ENCODE measurements at places on chromosomes 1 and 21.

- DNase-seq, result no peak
Observed at GRCh38 chr1:29330856-29331255, 94.5 kb downstream of the PTPRU start.

GRCh38 chr1:231190456-231190855 is 28.6 kb downstream of the TRIM67 start:
- no peak for DNase-seq

- no peak for DNase-seq
Observed at GRCh38 chr1:11204396-11205190, 15.4 kb downstream of the ANGPTL7 start.

GRCh38 chr1:162397039-162397448 is 14.9 kb downstream of the SH2D1B start:
- DNase-seq, result no peak

DNA sequence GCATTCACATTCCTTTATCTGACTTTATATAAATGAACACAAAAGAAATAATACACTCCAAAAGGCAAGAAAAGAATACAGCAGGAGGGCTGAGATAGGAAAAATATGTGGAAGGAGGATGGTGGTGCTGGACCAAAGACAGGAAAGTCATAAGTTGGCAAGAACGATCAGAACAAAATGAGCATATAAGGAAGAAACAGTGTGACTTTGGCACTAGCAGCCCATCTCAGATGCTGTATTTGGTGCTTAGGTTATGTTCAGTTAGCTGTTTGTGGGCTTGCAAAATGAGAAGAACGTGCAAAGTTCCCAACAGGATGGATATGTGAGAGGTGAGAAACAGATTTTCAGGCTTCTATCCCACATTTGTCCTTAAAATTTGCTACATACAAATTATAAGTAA is 719.8 kb upstream of the ADGRL4 start:
- no peak for DNase-seq

GRCh38 chr1:209355415-209355814 is 228.1 kb upstream of the CAMK1G start:
- DNase-seq, result no peak

DNA sequence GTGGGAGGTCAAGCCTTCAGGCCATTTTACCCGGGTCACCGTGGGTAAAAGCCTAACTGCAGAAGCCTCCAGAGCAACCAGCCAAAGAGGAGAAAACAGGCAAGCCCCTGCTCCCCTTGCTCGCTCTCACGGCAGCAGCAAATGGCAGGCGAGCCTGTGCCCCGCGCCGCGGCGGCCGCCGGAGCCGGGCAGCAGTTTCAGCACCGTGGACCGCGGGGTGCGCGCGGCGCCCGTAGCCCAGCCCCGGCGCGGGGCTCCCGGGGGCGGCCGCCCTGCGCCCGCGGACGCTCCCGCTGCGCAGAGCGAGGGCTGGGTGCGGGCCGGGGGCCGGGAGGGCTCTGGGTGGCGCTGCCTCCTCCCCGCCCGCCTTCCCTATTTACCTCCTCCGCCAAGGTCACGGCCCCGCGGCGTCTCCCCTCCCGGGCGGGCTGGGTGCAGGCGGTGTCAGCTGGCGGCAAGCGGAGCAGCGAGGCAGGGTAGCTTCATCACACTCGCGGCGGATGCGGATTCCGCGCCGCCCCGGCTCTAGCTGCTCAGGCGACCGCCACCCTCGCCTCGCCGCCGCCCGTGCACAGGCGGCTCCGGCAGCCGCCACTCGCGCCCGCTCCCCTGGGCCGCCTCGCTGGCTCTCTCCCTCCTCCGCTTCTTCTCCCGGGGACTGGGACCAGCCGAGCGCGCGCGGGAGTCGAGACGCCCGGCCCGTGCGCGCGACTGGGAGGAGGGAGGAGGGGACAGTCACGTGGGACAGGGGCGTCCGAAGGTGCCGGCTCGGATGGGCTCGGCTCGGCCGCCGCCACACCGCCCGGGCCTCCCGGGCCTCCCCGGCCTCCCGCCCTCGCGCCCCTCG is at the start of gene RGS7:
Gene RGS7 (minus strand): TSS at position 687 of the 847 bp plus-strand sequence.
- DNase-seq, result no peak

- DNase-seq, result no peak
Observed at GRCh38 chr1:3115275-3116149, 46.5 kb downstream of the PRDM16 start.

GRCh38 chr21:29117372-29117955 is 13.0 kb upstream of the MAP3K7CL start:
- no peak for DNase-seq

GRCh38 chr1:12528021-12528852 is 89.8 kb downstream of the DHRS3 start:
- DNase-seq, result no peak

DNA sequence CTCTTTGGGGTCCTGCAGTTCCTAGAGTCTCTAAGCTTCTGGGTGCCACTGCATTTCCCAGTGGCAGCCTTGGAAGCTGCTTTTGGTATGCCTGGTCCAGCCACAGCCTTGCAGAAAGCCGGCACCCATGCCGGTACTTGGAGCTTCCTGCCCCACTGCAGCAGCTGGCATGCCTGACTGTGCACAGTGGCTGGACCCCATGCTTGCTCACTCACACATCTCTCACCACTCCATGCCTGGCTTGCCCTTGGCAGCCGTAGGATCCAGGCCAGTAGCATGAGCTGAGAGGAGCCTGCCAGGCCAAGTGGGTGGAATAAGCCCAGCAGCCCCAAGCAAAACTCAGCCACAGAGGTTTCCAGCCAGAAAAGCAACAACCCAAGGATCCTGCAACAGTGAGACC is 20.3 kb upstream of the FNBP1L start:
- no peak for DNase-seq

- no peak for DNase-seq
Observed at GRCh38 chr1:16112596-16113555, 39.4 kb upstream of the FAM131C start.

GRCh38 chr1:204831186-204831585 is 39.5 kb upstream of the NFASC start:
- DNase-seq, result no peak

DNA sequence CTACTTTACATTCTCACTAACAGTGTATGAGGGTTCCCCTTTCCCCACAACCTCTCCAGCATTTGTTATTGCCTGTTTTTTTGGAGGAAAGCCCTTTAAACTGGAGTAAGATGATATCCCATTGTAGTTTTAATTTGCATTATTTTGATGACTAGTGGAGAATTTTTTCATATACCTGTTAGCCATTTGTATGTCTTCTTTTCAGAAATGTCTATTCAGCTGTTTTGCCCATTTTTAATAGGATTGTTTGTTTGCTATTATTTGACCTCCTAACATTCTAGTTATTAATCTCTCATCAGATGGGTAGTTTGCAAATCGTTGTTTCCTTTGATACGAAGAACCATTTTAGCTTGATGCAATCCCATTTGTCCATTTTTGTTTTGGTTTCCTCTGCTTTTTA is 165.0 kb downstream of the GLUL start:
- no peak for DNase-seq

DNA sequence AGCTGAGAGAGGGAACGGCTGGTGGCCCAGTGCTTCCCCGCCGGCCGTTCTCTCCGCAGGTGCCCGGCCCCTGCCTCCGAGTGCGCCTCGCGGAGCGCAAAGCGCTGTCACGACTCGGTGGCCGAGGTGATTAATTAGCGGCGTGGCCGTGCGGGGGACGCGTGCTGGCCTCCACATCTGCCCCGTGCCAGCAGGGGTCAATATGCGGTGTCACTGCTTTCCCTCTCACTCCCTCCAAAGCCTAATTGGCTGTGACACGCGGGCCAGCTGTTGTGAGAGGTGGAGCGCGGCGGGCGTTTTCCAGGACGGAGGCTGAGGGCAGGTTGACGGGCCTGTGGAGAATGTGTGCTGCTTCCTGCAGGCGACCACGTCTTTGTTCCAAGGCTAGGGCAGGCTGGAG is 239.0 kb downstream of the LMX1A start:
- DNase-seq, result no peak

DNA sequence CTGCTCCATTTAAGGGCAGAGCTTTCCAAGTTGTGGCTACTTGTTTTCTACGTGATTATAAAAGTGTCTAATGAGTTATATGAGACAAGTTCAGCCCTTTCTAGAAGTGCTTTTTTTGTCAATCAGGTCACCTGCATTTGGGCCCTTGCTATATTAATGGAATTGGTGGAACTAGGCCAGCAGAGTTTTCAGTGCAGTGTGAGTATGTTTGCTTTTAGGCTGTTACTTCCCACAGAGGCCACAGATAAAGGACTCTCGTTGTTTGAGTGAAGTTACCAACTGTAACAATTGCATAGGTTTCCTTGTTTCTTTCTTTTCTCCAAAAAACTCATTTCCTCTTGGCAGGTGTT is 10.9 kb downstream of the SMAP2 start:
- no peak for DNase-seq

DNA sequence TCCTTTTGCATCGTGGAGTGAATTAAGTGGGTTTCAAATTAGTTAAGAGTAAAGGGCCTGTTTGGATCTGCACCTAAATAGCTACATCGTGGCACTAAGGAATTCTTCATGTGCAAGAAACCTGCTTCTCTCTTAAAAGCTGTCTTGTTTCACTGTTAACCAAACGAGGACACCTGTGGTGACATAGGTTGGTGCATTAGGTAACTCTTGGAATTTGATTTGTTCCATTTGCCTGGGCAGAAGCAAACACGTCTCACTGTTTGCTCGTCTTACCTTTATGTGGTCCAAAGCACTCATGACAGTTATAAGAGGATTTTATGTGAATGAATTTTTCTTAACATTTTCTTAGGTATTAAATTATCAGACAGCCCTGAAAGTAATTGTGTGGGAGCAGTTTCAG is 60.9 kb downstream of the PRDM2 start:
- DNase-seq, result no peak

DNA sequence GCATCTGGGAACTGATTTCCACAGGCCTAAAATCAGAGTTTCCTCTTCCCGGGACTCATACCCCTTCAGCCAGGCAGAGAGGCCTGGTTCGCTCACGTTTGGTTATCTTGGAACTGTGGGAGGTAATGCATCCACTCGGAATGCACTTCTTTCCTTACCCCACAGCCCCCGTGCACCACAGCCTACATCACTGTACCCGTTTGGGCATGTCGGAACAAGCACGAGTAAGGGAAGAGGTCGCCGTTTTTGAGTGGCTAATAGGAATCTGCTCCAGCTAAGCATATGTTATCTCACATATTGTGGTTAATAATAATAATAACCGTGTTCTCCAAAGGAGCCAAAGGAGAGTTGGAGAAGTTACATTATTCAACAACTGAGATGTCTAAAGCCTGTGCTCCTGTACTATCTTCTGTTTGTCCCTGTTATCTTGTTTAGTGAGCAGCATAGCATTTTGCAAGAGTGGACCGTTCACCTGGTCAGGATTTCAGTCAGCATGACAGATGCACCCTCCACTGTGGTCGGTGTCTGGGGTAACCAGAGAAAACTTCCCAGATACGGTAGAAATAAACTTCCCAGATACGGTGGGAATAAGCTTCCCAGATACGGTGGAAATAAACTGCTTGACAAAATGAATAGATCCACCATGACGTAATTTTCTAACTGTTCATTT is 198.6 kb downstream of the SDCCAG8 start:
- DNase-seq, result no peak

GRCh38 chr1:236154671-236155398 is 12.5 kb downstream of the GPR137B start:
- DNase-seq, result no peak

- no peak for DNase-seq
Observed at GRCh38 chr1:224541072-224541790, 74.9 kb upstream of the CNIH3 start.

GRCh38 chr1:6127587-6128163 is 52.4 kb downstream of the CHD5 start:
- no peak for DNase-seq

DNA sequence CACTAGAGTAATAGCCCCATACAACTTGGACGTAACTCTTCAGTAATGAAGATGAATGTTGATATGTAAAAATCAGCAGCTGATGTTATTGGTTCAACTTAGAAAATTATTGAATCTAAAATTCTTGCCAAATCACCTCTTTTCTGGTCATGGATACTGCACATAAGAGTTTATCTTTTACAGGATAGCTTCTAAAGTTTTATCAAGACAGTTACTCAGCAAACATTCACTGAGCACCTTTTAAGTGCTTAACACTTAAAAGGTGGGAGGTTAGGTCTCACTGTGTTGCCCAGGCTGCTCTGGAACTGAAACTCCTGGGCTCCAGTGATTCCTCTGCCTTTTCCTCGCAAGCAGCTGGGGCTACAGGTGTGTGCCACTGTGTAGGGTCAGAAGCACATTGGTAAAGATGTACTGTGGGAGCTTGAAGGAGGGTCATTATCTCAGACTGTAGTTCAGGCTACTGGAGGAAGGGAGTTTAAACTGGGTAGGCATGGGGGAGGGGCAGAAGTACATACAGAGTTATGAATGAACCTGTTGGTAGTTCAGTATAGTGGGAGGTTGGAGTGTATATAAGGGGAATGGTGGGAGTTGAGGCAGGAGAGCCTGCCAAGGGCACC is 2.0 kb downstream of the MPZL1 start:
- no peak for DNase-seq

- DNase-seq, result no peak
Observed at GRCh38 chr21:35853321-35854239, 206.7 kb downstream of the SETD4 start.

DNA sequence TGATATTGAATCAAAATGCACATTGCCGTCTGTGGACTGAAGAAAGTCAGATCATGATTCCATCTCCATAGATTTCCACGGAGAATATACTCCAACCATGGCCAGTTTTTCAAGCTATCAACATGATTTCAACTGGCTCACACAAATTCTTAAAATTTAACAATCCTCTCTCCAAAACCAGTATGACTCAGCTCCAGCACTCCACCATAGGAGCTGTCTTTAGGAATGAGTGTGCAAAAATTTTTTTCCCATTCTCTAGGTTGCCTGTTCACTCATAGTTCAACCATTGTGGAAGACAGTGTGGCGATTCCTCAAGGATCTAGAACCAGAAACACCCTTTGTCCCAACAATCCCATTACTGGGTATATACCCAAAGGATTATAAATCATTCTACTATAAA is 40.8 kb downstream of the RGL1 start:
- DNase-seq, result no peak

GRCh38 chr1:73160759-73161158 is 878.4 kb upstream of the NEGR1 start:
- no peak for DNase-seq

GRCh38 chr1:27672750-27673112 is 739 bp upstream of the IFI6 start:
- DNase-seq, result no peak

DNA sequence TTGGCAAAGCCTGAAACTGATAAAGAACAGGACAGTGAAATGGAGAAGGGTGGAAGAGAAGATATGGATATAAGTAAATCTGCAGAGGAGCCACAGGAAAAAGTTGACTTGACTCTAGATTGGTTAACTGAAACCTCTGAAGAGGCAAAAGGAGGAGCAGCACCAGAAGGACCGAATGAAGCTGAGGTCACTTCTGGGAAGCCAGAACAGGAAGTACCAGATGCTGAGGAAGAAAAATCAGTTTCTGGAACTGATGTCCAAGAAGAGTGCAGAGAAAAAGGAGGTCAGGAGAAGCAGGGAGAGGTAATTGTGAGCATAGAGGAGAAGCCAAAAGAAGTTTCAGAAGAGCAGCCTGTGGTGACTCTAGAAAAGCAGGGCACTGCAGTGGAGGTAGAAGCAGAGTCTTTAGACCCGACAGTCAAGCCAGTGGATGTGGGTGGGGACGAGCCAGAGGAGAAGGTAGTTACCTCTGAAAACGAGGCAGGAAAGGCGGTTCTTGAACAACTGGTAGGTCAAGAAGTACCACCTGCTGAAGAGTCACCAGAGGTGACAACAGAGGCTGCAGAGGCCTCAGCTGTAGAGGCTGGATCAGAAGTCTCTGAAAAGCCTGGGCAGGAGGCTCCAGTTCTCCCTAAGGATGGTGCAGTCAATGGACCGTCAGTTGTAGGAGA is 16.3 kb downstream of the CCDC17 start:
- no peak for DNase-seq

- no peak for DNase-seq
Observed at GRCh38 chr21:24840287-24840686, 767.0 kb downstream of the MRPL39 start.
